ENCODE measurements at places on chromosomes 13 and 19.

- no peak for DNase-seq
These were observed 2.6 kb upstream of the CDC42EP5 start for GRCh38 chr19:54475706-54476105.

DNA sequence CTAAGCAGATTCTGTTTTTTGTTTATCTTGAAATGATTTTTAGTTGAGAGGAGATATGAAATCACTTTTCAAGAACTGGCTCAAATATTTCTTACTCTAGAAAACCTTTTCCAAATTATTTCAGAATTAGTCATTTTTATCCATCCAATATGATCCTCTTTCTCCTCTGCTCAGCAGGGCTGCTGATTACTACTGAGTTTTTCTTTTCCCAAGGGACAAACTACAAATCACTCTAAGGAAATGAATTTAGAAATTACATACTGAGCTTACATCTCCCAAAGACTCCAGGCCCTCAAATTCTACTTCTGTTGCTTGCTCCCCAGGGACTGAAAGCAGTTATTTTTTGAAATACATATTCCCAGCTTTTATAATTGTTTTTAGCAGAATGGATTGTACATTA, 87.4 kb upstream of the UFM1 start:
- DNase-seq = no peak

DNA sequence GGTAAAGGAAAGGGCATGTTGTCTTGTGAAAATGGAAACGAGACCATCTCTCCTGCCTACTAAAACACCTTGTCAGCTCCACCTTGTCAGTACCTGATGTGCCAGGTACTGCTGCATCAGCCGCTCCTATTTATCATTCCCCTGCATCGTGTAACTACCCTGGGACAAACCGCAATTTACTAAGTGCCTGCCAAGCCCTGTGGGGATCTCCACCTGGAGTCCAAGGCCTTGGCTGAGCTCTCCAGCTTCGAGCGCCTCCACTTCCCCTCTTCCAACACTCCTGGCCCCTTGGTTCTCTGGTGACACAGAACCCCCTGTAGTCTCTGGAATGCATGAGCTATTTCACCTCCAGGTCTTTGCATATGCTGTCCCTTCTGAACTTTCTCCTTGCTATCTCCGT, 25.9 kb upstream of the CCNP start:
- no peak for DNase-seq

GRCh38 chr19:5152767-5153532, 184.0 kb downstream of the KDM4B start:
- no peak for DNase-seq

GRCh38 chr19:27962264-27962663, 1250.7 kb downstream of the UQCRFS1 start:
- no peak for DNase-seq

GRCh38 chr19:56291867-56292266, 19.3 kb downstream of the EDDM13 start:
- no peak for DNase-seq

DNA sequence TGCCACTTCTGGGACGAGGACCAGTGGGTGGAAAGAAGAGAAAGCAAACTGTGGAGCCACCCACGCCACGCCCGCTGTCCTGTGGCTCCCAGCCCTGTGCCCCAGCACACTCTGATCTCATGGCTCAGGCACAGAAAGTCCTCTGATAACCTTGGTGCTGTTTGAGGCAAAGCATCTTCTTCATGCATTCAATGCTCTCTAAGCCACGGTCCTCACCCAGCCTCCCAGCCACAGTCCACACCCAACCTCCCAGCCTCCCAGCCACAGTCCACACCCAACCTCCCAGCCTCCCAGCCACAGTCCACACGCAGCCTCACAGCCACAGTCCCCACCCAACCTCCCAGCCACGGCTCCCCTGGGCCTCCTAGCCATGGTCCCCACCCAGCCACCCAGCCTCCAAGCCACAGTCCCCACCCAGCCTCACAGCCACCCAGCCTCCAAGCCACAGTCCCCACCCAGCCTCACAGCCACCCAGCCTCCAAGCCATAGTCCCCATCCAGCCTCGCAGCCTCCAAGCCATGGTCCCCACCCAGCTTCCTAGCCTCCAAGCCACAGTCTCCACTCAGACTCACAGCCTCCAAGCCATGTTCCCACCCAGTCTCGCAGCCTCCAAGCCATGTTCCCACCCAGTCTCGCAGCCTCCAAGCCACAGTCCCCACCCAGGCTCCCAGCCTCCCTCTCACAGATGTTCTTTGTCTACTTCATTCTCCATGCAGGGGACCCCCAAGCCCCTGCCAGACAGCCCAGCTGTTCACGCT, 74.9 kb downstream of the SOX1 start:
- peak; percentile 14 for DNase-seq

DNA sequence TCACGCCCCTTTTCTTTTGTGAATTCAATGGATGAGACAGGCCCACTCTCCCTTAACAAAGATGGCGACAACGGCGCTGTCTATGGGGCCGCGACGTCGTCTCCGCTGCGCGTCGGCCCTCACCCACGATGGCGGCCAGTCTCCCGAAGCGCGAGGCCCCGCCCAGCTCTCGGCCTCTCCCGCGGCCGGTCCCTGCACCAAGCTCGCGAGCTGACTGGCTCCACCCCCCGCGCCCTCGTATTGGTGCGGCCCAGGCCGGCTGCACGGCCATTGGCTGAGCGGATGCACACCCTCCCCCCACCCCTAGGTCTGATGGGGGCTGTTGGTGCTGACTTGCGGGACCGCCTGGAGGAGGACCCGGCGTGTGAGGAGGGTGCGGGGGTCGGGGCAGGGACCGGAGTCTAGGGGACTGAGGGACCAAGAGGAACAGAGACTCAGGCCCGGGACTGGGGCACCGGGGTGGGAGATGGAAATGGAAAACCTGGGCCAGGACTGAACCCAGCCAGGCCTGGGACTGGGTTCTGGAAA, 4.8 kb downstream of the SPHK2 start:
- peak; percentile 99 for DNase-seq

DNA sequence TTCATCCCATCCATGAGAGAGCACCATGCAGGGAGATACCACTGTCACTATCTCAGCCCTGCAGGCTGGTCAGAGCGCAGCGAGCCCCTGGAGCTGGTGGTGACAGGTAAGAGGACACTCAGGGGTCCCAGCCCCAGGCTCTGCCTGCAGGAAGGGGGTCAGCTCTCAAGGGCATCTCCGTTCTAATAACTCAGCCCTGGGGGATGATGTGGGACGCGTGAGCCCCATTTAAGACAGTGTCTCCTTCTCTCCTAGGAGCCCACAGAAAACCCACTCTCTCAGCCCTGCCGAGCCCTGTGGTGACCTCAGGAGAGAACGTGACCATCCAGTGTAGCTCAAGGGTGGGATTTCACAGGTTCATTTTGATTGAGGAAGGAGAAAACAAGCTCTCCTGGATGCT, 15.5 kb upstream of the KIR3DL3 start:
- DNase-seq = no peak

GRCh38 chr13:46712524-46712923, 84.4 kb downstream of the ESD start:
- no peak for DNase-seq

GRCh38 chr13:91313103-91313502, 34.4 kb upstream of the MIR17HG start:
- no peak for DNase-seq

GRCh38 chr13:112688560-112689302, 1.1 kb upstream of the ATP11A start:
- DNase-seq = no peak

DNA sequence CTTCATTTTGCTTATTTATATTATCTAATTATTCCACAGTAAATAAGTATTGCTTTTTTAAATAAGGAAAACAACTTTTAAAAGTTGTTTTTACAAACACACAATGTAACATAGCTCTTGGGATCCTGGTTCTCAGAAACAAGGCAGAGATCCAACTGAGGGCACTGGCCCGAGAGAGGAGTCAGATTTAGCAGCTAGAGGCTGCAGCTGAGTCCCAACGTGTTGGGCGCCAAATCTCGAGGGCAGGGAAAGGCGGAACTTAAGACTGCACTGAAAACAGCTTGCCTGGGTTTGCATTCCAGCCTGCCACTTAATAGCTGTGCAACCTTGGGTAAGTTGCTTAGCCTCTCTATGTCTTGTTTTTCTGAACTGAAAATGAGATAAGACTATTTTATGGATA, 16.4 kb upstream of the WASF3 start:
- no peak for DNase-seq

DNA sequence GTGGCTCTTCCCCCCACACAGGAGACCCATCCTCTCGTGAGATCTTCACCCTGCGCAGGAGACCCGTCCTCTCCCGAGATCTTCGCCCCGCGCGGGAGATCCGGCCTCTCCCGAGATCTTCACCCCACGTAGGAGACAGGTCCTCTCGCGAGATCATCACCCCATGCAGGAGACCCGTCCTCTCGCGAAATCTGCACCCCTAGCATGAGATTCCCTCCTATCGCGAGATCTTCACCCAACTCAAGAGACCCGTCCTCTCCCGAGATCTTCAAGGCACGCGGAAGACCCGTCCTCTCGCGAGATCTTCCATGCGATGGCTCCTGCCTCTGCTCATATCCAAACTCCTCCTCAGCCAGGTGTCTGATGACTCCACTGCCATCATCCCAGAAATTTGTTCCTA, 24.3 kb downstream of the LAIR2 start:
- DNase-seq = no peak

GRCh38 chr13:99281811-99282263, 23.7 kb upstream of the GPR18 start:
- no peak for DNase-seq

DNA sequence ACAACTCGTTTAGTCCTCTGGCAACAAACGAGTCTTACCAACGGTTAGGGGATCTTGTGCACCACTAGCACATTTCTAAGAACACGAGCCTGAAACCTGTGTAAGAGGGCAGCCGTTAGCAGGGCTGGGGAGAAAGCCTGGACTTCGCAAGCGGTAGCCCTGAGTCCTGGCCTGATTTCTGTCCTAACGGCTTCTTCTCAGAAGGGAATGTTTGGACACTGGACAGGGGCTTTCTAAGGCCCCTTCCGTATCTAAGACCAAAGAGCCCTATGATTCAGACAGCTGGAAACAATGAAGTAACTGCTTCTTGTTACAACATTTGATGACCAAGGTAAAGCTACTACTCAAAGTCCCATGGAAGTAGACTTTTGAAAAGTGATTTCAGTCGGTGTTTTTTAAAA, 2.2 kb downstream of the ANKRD10 start:
- DNase-seq = no peak

GRCh38 chr19:23957660-23958281, 43.1 kb downstream of the ZNF726 start:
- no peak for DNase-seq

GRCh38 chr13:90438576-90438975, 908.9 kb upstream of the MIR17HG start:
- no peak for DNase-seq

- DNase-seq = no peak
These were observed 10.8 kb downstream of the CLN5 start for GRCh38 chr13:77002590-77003190.

DNA sequence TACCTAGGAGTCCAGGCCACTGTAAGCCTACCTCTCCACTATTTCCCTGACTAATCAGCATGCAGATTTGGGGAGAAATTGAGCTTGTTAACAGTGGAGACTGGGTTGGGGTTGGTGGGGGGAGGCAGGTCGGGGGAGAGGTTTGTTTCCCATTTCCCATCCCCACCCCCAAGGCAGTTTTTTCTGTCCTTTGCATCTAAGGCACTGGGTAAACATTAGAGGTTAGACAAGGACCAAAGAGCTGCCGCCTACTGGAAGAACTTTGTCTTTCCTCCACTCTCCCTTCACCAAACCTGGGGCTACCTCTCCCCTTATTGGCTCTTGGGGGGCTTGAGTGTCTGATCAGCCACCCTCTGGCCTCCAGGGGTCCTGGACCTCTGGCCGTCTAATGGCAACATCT, 953 bp downstream of the KCNN4 start:
- DNase-seq = no peak

GRCh38 chr19:34436716-34437115, 8.5 kb downstream of the UBA2 start:
- no peak for DNase-seq

DNA sequence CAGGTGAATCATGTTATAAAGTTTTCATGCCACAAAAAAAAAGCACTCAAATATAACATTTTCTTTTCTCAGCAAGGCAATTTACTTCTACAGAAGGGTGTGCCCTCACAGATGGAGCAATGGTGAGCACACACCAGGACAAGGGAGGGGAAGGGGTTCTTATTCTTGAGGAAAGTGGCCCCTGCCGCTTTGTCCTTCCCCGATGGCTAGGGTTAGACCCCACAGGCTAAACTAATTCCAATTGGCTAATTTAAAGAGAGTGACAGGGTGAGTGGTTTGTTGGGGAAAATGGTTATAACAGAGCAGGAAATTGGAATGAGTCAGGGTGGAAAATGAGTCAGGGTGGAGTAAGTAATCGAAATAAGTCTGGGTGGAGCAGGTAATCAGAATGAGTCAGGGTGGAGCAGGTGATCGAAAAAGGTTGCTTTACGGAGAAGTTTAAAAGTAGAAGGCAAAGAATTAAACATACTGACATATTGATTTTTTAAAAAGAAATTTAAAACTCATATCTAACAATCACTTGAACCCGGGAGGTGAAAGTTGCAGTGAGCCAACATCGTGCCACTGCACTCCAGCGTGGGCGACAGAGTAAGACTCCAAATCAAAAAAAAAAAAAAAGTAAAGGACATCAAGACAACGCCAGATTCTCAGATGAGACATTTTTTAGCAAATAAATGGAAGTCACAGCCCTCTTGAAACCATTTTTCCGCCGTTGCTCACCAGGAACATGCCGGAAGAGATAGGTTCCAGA, 813 bp downstream of the ZNF562 start:
- no peak for DNase-seq

GRCh38 chr13:43687038-43687437, 99.7 kb downstream of the ENOX1 start:
- no peak for DNase-seq

GRCh38 chr13:24181991-24182702, 21.6 kb downstream of the SPATA13 start:
- no peak for DNase-seq

DNA sequence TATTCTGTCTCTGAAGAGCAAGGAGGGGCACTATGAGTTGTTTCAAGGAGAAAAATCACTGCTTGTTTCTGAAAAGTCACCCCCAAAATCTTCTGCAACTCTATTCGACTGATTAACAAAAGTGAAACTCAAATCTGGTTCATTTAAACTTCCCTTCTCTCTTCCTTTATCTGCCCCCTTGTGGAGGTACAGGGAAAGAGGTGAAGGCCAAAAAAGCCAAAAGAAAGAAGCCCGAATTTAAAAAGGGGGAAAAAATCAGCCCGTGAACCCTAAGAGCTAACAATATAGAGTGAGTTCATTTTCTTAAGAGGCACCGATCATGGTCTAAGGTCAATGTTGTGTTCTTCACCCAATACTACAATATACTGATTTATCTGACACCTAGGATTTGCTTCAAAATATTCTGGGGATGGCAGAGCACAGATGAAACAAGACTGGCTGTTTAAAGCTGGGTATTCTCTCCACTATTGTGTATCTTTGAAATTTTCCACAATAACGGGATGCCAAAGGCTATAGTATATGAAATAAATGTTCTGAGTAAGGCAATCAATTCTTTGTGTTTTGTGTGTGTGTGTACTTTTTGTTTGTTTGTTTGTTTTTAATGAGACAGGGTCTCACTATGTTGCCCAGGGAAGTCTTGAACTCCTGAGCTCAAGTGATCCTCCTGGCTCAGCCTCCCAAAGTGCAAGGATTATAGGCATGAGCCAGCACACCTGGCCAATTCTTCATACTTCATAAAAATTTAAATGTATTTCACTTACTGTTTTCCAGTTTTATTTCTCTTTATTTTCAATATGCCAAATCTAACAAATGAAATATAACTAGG, 55.0 kb upstream of the EEF1AKMT1 start:
- no peak for DNase-seq

- no peak for DNase-seq
These were observed 11.5 kb downstream of the CEACAM1 start for GRCh38 chr19:42516771-42517170.
